CD4-positive, alpha-beta T cell treated with Interferon gamma for 1 hour (primary cell): ENCODE measurements at places on chromosomes 12 and 14.

- no peak for DNase-seq
Measured at GRCh38 chr12:6768990-6769389, 2.8 kb downstream of the PTMS start.

DNA sequence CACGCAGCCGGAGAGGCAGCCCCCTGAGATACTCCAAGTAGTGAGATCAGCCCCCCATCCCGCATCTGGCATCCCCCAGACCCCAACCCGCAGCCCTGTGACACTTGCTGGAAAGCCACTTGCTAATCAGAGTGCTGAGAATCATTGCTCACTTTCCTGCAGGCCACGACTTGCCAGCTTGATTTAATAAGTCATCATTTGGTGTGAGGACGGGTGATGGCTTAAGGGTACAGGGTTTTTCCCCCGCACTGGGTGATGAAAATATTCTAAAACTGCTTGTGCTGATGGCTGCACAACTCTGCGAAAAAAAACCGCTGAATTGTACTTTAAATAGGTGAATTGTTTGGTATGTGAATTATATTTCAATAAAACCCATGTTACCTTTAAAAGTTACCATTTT lies 171.2 kb downstream of the FOXN3 start:
- DNase-seq = no peak

- no peak for DNase-seq
Measured at GRCh38 chr14:81435391-81436295, 35.5 kb upstream of the STON2 start.

GRCh38 chr12:86015026-86015425 lies 140.9 kb downstream of the NTS start:
- DNase-seq = no peak

DNA sequence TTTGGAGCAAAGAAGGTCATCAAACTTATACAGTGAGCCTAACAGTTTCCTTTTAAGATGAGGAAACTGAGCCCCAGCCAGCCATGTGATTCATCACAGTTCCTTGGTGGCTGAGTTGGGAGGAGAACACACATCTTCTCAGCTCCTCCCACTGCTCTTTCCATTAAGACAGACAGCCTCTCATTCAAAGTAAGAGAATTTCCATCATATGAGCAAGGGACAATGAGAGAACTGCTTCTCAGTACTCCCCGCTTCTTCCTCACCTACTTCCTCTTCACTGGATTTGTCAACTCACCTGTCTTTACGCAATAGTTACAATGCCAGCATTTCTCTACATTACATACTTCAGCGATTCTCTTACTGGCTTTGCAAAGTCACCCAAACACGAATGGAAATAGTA lies 2.2 kb downstream of the IFNG start:
- DNase-seq = no peak

DNA sequence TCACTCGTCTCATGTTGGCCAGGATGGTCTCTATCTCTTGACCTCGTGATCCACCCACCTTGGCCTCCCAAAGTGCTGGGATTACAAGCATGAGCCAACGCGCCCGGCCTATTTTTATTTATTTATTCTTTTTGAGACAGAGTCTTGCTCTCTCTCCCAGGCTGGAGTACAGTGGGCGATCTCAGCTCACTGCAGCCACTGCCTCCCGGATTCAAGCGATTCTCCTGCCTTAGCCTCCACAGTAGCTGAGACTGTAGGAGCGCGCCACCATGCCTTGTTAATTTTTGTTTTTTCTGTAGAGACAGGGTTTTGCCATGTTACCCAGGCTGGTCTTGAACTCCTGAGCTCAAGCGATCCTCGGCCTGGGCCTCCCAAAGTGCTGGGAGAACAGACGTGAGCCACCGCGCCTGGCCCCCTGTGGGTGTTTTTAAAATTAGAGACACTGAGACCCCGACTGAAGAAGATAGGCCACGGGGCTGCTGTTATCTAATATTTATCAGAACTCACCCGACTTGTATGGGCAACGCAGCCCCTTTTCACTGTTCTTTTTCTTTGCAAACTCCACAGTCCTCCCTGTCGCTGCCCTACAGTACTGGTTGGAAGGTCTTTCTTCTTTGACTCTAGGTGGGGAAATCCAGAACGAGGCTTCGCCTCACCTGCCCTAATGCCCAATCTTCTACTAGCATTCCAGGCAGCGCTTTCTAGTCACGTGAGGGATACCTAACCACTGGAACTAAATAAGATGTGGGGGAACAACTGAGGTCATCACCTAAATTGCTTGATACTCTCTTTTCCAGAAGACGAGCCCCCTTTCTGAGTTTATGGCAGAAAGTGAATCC lies 1.4 kb upstream of the GABARAPL1 start:
- no peak for DNase-seq

GRCh38 chr14:97458255-97458654 lies 661.1 kb downstream of the VRK1 start:
- no peak for DNase-seq

- peak; percentile 43 for DNase-seq
Measured at GRCh38 chr12:89789862-89790261, 81.2 kb upstream of the ATP2B1 start.

- peak; percentile 89 for DNase-seq
Measured at GRCh38 chr12:130838951-130839769, at the start of gene STX2. Gene STX2, minus strand, starts transcription at chr12:130839250. Its CDS starts 151 bp downstream, at chr12:130839099.

GRCh38 chr12:57889500-57889989 lies 43.0 kb upstream of the CTDSP2 start:
- DNase-seq = no peak

- no peak for DNase-seq
Measured at GRCh38 chr12:44217146-44217883, 381.4 kb downstream of the TMEM117 start.

GRCh38 chr12:2057041-2057794 lies 4.4 kb downstream of the CACNA1C start:
- peak; percentile 15 for DNase-seq

DNA sequence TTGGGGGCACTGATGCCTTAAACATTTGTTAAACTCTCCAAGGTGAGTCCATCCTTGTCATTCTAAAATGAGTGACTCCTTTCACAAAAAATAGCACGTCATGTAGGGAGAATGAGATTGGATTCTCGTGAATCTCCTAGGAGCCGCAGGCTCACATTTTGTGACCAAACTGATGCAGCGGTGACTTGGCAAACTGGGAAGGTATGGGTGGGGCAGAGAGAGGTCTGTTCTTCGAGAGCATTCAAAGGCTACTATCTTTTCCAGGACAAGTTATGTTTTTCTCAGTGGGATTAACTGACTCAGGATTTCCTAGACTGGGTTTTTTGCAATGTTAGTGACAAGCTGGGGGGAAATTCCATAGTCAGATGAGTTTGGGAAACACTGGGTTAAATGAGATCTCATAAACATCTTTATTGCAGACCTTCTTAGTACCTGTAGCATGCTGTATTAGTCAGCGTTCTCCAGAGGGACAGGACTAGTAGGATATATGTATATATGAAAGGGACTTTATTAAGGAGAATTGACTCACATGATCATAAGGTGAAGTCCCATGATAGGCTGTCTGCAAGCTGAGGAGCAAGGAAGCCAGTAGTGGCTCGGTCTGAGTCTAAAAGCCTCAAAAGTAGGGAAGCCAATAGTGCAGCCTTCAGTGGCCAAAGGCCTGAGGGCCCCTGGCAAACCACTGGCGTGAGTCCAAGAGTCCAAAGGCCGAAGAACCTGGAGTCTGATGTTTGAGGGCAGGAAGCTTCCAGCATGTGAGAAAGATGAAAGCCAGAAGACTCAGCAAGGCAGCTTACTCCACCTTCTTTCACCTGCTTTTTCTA lies 61.0 kb downstream of the FOXN4 start:
- no peak for DNase-seq

GRCh38 chr12:89877671-89878070 lies 169.0 kb upstream of the ATP2B1 start:
- DNase-seq = no peak

- no peak for DNase-seq
Measured at GRCh38 chr12:100867639-100868393, 73.2 kb downstream of the ANO4 start.

GRCh38 chr12:93780101-93780641 lies 103.0 kb downstream of the CRADD start:
- no peak for DNase-seq

- no peak for DNase-seq
Measured at GRCh38 chr12:88793096-88793495, 212.8 kb upstream of the KITLG start.
